ENCODE measurements at places on chromosomes 4 and X.

- DNase-seq: no peak
Measured at GRCh38 chr4:24248674-24249630, 335.4 kb downstream of the DHX15 start.

DNA sequence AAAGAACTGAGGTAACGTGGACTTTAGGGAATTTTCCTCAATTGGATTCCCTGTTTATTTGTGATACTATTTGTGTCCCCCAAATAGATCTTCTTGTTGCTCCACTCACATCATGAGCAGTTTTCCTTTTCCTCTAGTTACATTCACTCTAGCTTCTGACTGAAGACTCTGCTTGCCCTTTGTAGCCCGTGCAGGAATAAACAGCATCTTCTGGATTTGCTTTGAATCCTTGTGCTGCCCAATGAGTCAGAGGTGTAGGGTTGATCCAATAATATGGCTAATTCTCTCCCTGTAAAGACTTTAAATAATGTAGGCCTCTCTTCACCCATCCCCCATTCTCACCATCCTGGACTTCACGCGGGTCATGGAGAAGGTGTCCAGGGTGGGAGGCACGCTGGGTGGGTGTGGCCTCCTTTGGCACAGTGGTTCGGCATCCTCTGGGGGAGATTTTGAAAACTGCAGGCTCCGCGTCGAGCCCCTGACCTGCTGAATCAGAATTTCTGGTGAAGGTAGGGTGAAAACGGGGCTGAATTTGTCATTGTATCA is 9.0 kb downstream of the HAND2 start:
- no peak for DNase-seq

DNA sequence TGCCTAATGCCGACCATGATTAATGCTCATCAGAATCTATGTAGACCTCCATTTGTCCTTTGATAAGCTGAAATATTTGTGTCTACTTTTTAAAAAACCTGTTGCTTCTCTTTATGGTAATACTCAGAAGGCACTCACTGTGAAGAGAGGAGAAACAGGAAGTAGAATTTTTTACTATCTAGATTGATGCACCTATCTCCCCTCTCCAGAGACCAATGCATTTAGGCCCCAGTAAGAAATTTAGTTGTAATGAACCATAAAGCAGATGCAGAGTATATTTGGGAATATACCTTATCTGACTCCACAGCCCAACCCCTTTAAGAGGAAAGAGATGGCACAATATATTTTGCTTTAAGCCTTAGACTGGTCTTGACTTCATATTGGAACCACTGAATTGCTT is 11.1 kb downstream of the TBL1X start:
- no peak for DNase-seq

DNA sequence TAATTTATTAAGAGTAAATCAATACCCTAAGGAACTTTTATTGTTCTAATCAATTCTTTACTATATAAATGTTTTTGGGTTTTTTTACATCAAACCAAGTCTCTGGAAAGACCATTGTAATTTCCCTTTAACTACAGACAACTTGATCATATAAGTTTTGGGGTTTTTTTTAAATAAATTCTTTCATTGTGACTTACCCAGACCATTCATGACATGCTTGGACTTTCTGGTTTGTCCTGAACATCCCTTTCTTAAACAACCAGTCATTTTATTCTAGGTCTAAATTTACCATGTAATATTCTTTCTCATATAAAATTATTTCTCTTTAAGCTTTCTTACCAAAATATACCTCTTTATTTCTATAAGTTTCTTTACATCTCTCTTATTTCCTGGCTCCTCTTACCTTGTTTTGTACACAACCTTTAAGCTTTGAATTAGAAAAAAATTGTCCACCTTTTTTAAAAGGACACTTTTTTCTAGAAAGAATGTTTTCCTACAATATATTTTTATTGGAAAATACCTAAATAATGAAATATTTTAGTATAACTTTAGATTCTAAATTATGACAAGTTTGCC is 8.4 kb downstream of the CNGA1 start:
- no peak for DNase-seq

DNA sequence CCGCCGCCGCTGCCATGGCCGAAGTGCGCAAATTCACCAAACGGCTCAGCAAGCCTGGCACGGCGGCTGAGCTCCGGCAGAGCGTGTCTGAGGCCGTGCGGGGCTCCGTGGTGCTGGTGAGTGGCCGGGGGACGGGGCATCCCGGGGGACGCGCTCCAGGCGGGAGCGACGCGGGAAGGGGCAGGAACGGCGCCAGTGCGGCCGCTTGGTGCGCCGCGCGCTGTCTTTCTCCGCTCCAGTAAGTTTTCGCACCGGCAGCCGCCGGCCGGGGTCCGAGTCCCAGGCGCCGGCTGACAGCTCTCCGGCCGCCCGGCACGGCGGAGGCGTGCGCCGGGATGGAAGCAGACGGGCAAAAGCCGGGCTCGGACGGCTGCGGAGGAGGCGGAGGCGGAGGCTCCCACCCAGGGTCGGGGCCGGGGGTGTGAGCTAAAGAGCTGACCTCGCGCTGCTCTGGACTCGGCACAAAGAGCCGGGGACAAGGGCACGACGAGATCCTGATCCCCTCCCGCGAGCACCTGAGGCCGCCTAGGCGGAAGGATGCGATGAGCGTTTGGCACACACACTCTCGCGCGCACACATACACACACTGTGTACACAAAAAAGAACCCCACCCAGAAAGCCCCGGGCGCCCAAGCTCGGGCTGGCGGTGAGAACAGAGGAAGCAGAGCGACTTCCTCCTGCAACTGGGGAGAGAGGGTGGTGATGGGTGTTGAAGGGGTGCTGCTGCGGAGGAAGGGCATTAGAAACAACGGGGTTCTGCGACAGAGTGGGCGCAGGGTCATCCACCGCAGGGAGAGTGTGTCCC is 545 bp downstream of the DOCK11 start:
- DNase-seq: peak; percentile 19

DNA sequence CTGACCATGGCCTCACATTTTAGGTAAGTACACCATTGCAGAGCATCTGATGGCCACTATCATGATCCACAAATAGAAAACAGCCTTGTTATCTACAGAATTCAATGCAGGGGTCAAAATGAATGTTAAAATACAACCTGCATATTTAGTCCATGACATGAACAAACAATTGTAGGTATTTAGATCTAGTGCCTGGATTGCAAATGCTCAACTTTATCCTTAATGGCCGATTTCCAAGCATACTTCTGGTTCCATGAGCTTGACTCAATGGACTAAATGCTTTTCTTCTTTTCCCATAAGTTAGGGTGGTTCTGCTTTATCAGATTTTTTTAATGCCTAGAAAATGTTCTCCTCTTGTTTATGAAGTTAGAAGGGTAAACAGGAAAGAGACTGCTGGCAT is 139.2 kb upstream of the TTC29 start:
- no peak for DNase-seq

- DNase-seq: peak; percentile 29
Measured at GRCh38 chr4:184476695-184477094, 2.3 kb upstream of the IRF2 start.

- no peak for DNase-seq
Measured at GRCh38 chrX:22097012-22097694, 65.0 kb downstream of the PHEX start.

DNA sequence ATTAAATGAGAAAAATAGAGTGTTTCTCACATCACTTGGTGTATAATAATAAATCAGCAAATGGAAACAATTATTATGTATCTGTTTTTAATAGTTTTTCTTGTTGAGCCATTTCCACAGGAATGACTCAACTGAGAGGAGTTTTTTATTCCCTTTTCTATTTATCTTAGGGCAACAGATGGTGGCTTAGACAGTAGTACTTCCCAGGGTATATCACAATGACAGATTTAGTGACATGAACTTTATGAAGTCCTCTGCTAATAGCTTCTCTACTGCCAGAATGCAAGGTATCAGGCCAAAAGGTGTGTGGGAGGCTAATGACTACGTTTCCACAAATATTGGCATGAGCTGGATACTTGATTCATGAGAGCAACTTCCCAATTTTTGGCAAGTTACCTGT is 126.7 kb downstream of the HTR2C start:
- DNase-seq: no peak

DNA sequence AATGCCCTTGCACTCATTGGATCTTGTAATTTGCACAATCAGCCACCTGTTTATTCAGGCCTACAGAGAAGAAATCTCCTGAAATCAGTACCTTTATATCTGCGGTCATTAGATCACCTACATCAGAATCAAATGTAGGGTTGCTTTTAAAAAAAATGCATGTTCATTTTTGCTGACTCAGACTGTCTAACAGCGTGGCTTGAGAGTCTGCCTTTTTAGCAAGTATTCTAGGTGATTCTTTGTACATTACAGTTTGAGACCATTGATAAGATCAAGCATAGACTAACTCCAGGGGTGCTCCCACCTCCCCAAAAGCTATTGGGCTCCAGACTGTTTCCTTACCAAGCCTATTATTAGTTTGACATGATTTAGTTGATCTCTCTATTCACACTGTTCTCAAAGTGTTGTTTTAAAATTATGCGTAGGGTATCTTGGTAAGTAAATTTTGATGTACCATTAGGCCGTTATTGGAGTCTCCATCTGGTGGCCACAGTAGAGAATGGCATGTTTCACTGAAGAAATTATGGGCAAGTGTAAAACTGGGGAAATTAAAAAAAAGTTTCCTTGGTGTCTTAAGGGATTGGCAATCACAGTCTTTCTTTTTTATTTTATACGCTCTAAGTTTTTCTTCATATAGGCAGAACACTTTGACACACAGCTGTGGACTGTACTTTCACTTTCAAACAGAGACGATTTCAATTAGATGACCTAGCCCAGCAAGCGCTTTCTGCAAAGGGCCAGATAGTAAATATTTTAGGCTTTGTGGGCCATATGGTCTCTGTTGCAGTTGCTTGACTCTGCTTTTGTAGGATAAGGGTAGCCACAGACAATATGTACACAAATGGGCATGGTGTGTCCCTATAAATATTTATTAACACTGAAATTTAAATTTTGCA is 33.7 kb upstream of the MSL3 start:
- no peak for DNase-seq

DNA sequence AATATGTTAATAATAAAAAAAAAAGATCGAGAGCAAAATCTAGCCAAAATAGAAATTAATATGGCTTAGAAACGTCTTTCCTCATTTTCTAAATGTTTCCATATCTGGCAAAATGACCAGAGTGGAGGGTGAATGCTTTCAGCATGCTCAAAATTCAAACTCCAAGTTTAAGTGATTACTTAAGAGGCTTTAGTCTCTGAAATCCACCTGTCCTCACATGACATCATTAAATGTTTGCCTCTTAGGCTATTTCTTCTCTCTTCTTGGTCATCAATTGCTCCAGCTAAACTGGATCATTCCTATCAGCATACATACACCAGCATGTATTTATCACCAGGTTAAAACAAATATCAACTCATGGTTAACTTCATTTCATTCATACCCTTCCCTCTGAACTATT is 54.5 kb upstream of the ATXN3L start:
- DNase-seq: no peak

DNA sequence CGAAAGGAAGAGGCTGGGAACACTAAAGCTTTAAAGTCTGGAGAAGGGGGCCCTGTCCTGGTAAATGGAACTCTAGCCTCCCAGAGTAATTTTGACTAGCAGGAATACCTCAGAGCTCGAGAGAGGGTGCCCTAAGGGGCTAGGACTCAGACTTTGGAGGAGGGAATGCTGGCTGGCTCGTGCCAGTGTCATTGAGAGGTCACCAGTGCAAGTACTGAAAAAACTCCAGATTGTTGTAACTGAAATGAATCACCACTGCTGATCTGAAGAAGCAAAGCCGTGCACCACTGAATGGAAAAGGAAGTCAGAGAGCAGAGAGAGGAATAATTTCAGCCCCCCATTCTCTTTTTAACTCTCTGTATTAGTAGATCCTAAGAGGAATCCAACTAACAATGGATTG is 690.2 kb downstream of the FAT4 start:
- no peak for DNase-seq

DNA sequence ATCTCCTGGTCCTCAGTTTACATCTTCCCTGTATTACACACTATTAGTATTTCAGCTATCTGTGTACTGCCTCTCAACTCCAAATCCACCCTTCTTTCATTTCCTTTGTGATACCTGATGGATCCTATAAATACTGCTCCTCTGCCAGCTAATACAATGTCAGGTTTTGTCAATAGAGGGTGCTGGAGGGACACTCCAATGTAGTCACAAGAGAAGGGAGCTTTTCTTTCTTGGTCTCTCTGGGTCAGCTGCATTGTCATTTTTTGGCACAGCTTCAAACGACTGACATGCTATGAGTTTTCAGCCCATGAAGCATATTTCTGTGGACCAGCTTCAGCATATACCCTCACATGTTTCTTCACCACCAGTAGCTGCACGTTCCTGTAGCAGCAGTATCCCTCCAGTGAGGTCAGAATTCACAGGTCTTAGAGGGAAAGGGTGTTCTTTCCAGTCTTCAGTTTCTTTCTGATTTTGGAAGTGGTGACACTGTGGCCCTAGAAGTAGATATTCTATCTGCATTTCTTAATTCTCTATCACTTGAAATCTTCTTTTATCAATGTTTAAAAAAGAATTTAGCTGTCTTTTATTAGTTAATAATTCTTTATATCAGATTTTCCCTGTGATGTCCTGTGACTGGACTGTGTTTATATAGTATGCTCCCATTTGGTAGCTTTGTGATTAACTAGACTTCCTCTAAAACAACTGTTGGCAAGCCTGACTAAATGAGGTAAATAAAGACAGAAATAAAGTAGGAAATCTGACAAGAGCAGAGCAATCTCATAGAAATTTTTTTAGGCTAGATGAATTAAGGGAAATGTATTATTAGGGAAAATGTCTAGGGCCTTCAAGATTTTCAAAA is 60.6 kb downstream of the GABRA2 start:
- DNase-seq: no peak

DNA sequence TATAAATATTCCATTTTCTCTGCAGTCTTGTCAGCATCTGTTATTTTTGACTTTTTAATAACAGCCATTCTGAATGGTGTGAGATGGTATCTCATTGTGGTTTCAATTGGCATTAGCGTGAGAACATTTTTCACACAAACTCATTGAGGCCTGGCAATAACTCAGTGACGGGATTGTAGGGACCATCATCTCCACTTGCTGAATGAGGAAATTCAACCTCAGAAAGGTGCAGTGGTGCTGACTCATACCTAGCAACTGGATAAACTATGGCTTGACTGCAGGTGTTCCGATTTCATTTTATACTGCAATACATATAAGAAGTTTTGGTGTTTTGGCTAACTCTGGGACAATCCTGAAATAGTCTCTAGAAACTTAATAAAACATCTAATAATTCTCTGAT is 88.3 kb upstream of the DDIT4L start:
- no peak for DNase-seq

DNA sequence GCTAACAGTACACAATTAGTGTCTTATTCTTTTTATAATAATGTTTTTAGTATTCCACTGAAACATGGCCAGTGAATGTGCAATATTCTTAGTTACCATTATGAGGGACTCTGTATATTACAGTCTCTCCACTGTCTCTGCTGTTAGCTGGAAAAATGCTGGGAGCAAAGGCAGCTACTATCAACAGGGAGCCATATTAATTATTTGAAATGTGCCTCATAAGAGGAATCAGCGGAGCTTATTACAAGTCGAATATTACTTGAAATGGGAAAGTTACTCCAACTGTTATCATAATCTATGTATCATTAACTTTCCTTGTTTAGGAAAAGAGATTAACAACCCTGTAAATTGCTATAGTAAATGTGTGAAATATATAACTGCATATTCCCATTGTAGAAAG is 612.0 kb downstream of the ADGRL3 start:
- no peak for DNase-seq

All from nucleus accumbens (tissue), 56 donors.